ENCODE measurements at places on chromosomes 2 and 18.

DNA sequence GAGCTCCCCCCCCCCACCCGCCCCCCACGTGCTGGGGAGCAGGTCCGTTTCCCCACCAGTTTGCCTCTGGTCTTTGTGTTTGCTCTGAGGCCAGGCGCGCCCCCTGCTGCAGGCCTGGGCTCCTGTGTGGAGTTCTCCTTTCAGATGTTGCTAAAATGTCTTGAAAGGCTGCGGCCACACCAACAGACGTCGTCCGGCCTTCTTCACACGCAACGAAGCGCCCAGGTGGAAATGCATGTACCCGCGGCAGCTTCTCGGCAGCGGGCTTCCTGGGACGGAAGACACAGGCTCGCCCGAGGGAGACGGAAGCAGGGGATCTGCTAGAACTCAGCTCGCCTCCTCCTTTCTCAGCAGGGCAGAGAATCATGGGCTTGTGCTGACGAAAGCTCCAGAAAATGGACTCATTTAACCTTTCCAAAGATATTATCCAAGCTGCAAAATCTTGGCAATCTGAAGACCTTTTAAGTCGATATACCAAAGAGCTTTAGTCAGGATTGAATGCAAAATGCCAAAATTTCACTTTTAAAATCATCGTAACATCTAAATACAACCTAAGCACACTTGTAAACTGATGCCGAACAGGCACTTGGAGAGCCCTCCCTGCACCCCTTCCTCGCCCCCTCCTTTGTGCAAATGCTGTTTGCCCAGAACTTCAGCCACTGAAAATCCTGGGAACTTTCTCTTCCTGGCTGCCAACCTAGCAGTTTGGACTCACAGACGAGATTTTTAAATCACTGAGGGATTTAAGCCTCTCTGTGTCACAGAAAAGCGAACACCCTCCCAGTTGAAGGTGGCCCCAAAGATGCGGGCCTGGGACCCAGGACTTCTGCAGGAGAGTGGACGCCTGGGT is 125.5 kb upstream of the ZNF516 start:
- DNase-seq, result no peak

GRCh38 chr2:56416500-56417176 is 232.8 kb downstream of the CCDC85A start:
- DNase-seq, result no peak

GRCh38 chr2:211454679-211455078 is 898.3 kb downstream of the CPS1 start:
- no peak for DNase-seq

DNA sequence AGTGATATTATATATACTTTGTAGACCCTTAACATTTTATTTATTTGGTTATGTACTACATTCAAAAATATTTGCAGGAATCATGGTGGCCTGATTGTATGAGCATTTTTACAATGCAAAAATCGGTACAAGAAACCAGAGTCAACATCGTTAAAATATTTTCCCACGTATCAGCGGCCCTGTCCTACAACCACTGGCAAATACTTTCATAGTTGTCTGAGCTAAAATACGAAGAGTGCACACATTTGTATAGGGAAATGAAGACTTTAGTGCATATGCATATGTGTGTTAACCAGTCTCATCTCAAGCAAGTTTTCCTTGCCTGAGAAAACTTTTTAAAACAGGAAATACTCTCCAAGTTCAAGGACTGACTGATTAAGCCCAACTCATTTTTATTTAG is 35.9 kb downstream of the CCDC102B start:
- no peak for DNase-seq

DNA sequence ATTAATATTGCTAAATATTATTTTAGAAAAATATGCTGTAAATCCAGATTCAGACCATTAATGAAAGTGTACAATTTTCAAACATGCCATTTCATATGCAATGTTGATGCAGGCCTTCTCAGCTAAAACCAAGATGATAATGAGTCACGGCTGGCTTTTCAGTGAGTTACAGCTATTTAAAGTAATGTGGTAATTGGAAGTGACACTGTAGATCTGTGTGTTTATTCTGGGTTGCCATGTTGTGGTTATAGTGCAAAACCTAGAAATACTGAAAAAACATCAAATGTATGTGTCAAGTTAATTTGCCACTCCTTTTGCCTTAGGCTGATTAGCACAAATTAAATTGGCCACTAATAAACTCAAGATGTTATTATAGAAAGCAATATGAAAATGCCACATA is 506.6 kb downstream of the ERBB4 start:
- no peak for DNase-seq

GRCh38 chr18:39751921-39752320 is 2186.3 kb upstream of the CELF4 start:
- no peak for DNase-seq

- no peak for DNase-seq
Measured at GRCh38 chr18:53534695-53535094, 689.8 kb downstream of the MBD2 start.

DNA sequence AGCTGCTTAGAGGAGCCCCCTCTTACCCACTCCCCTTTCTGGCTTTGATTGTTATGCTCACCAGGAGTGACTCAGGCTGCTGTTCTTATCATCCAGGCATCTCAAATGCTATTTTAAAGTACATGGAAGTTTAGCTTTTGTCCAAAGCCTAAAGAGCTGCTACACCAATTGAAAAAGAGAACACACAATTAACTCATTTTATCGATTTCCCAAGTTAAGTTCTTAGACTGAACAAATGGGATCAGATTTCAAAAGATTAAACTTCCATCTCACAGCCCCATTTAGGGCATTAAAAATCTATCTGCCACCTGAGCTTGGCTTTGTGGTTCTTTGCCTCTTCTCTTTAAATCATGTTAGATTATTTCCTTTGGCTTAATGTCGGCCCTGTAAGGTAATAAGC is 81.2 kb downstream of the MYO5B start:
- no peak for DNase-seq

DNA sequence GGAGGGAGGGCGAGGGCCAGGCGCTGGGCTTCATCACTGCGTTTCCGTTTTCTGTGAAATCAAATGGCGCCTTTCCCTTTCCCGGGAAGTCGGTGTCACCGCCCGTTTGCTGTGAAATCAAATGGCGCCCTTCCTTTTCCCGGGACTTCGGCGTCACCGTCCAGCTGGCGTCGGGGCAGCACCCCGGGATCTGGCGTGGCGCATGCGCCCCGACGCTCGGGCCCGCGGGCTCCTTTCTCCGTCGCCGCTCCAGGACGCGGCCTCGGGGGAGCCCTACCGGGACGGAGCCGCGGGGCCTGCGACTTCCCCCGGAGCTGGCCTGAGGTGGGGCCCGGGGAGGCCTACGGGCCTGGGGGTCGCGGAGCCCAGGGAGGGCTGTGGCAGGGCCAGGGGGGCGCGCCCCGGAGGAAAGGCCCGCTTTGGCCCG is at the start of gene FAM228A:
Gene FAM228A (plus strand): TSS at position 203 of the 427 bp plus-strand sequence. CDS start 428 bp downstream, outside the sequence.
- no peak for DNase-seq

DNA sequence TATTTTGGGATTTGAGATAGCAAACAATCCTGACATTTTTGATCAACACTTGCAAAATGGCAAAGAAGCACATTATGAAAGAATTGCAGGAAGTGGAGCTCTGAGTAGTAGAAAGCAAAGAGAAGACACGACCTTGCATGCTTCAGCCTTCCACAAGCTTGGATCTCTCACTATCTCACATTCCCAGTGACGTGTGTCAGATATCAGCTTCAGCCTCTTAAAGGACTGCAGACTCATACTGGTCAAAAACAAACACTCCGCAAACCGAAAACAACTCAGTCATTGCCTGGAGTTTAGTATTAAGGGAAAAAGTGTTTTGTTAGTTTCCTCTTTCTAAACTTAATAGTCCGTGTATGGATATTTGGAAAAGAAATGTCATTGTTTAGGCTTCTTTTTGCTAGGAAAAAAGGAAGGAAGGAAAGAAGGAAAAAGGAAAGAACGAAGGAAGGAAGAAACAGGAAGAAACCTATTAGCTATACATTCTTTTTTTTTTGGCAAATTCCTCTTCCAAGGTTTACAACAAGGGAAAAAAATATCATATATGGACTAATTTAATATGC is 32.6 kb upstream of the SLC40A1 start:
- DNase-seq, result no peak

DNA sequence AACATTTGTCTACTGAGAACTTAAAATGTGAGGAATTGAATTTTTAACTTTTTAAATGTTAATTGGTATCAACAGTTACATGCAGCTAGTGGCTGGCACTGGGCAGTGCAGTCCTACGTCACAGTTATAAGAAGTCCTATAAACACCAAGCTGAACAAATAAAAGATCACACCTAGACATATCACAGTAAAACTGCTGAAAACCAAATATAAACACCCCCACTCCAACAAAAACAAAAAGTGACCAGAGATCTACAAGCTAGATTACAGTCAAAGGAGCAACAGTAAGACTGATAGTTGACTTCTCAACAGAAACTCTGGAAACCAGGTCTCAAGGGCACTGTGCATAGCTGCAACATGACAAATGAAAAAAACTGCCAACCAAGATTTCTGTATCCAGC is 19.4 kb downstream of the TLK1 start:
- DNase-seq, result no peak

DNA sequence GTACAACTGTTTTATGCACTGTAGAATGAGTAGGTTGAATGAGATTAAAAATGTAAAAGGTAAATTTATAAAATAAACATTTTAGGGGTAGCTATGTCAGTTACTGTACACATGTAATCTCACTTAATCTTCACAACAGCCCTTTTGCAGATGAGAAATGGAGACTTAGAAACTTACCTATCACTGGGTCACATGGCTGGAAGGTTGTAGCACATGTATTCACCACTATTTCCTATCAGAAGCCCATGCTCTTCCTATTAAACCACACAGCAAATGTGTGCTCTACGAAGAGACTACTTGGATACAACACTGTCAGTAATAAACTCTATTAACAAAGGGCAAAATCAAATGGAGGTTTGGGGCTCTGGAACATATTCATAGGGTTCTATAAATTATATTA is 60.5 kb downstream of the VWC2L start:
- no peak for DNase-seq

DNA sequence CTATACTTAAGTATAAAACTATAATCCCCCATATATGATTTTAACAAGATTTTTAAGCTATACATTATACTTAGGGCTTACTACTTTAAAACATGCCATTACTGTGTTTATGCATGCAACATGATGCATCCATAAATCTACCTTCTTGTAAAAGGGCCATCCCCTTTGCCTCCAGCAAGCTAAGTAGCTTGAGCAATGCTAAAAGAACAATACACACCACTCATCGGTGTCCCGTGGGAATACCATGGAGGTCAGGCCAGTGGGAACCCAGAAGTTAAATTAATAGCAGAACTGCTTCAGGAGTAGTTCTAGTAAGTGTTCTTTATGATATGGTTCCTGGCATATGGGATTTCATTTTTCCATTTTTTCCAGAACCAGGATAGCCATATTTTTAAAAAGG is 37.8 kb downstream of the SH3RF3 start:
- DNase-seq, result no peak

DNA sequence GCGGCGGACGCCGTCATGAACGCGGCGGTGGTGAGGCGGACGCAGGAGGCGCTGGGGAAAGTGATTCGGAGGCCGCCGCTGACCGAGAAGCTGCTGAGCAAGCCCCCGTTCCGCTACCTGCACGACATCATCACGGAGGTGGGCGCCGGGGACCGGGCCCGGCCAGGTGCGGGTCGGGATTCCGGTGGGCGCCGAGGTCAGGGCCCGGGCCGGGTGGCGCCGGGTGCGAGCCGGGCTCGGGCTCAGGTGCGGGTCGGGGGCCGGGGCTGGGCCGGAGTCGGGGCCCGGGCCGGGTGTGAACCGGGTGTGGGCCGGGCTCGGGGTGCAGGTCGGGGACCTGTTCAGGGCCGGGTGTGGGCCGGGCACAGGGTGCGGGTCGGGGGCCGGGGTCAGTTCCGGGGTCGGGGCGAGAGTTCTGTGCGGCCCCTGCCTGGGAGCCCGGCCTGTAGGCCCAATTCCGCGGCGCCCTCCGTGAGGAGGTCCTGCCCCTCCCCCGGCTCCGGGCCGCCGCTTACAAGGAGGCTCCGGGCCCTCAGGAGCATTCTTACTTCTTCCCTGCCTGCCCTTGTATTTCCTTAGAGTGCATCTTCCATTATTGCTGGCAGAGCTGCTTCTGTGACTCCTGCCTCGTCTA is 447 bp downstream of the TRAF3IP1 start:
- no peak for DNase-seq

Data from cerebellar nuclear complex (tissue), 1 donor.